Hematopoietic multipotent progenitor cell treated with erythropoietin and hydrocortisone succinate and interleukin-3 and kit ligand, for 8 days (in vitro differentiated cells): ENCODE measurements at places on chromosomes 5 and 9.

DNA sequence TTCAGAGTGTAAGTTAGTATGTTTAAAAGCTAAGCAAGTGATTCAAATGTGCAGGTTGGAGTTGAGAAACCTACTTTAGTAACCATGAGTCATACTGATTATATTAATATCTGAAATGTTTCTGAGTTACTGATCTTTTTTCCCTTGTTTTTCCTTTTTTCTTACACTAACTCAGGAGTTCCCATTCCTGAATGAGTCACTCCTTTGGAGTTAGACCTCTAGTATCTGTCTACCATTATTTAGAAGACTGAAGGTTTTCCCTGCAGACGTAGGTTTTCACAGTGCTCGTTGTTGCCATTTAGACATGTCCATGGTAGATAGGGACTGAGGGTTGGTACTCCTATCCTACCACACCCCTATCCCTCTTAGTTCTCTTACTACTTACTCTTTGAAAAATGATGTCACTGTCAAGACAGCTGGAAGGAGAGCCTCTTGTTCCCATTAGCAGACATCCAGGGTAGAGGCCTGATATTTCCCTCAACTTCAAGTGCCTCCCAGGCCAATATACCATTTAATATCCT lies 20.2 kb downstream of the OCLN start:
- no peak for DNase-seq

- DNase-seq, result no peak
Measured at GRCh38 chr5:135641319-135641718, 62.5 kb upstream of the CXCL14 start.

DNA sequence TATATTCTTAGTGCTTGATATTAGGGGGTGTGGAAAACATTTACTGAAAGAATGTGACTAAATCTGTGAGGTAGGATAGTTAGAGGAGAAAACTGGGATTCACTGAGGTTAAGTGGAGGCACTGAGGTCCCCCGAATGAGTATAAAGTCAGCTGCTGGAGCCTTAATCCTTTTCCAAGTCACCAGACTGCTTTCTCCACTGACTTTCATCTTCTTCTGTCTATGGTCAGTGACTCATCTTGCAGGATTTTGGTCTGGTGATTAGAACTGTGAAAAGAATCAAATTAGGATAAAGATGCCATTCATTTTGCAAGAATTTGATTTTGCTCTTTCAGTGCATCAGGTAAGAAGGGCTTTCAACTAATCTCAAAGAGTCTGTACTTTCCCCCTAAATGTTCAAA lies 89.3 kb upstream of the ALDH1A1 start:
- no peak for DNase-seq

- DNase-seq, result no peak
Measured at GRCh38 chr5:1133510-1134201, 21.8 kb upstream of the SLC12A7 start.

DNA sequence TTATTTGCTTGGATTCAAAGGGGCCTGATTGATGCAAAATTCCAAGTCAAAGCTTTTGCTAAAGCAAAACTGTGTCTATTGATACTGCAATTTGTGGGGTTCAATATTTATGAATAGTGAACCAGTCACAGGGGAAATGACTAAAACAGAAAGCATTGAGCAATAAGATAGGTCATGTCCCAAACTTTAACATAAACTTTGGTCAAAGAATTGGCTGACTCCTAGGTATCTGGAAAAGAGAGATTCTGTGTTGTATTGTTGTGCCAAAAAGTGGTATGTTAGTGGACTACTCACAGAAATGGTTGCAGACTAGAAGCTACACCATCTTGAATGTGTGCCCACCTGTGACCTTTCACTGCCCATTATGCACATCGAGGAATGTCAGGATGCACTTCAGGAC lies 585.5 kb upstream of the RGMB start:
- DNase-seq, result no peak

GRCh38 chr5:94017579-94017978 lies 276.2 kb upstream of the POU5F2 start:
- DNase-seq, result no peak

DNA sequence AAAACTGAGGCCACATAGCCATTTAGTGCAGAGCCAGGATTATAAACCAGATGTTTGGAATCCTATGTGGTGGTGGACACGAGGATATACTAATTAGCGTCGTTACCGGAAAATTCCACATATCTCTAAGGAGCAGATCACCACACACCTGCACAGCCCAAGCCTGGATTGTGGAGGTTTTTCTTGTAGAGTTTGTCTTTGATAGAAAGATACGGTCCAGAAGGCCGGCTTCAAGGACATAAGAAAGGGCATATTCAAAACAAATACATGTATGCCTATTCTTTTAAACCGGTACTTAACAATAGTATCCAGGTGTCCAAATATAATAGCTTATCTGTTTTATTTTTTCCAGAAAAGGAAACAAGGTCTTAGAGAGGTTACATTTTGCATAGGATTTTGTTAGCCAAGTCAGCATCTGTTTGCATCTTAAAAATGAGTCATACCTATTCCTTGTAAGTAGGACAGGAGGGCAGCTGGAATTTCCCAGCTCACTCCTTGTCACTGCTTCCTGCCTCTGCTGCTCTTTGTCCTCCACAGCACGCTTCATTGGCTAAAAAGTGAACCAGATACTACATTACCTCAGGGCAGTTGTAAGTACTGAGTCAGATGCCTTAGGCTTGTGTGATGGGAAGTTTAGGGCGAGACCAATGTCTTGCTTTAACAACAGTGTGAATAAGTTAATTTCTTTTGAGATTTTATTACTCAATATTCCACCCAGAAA lies 3.6 kb downstream of the TMC1 start:
- DNase-seq, result no peak

GRCh38 chr5:121285801-121286521 lies 565.7 kb upstream of the FTMT start:
- DNase-seq, result no peak

DNA sequence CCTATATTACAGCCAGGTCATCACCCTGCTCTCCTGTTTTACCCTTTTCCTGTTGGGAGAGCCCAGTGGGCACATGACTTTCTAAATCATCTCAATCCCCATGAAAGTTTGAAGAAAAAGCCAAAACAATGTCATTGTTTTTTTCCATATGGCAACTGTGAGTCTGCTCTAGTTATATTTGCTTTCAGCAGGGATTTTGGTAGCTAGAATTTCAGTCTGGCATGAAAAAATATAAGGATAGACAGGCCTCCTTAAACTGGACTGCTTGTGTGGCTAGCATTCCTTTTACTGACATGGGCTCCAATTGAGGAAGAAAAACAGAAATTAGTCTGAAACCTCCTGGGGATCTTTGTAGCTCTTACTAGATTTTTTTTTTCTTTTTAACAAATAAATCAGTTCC lies 25.6 kb downstream of the MOCS2 start:
- no peak for DNase-seq

DNA sequence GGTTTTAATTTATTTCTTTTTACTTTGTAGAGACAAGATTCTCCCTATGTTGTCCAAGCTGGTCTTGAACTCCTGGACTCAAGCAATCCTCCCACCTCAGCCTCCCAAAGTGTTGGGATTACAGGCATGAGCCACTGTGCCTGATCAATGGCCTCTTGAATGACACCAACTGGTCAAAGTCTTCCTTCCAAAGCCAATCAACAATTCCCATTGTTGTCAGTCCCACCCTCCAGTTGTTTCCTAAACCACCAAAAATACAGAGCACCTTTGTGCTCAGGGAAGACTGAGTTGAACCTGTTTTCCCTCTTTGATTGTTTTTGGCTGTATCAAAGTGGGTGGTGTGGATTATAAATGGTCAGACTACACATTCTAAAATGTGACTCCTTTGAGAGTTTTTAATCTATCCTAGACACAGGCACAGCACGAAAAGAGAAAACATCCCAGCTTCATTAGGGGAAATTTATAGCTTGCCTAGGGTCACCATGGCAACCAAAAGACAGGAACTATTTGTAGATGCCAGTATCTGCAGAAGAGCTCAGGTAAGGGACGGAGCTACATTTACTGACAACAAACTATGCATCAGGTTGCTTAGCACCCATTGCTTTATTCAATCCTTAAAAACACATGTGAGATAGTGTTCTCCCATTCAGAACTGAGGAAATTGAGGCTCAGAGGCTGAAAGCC lies 27.6 kb upstream of the ATP6V1G1 start:
- no peak for DNase-seq

GRCh38 chr9:130630071-130630450 lies 34.3 kb upstream of the PRDM12 start:
- DNase-seq, result no peak

DNA sequence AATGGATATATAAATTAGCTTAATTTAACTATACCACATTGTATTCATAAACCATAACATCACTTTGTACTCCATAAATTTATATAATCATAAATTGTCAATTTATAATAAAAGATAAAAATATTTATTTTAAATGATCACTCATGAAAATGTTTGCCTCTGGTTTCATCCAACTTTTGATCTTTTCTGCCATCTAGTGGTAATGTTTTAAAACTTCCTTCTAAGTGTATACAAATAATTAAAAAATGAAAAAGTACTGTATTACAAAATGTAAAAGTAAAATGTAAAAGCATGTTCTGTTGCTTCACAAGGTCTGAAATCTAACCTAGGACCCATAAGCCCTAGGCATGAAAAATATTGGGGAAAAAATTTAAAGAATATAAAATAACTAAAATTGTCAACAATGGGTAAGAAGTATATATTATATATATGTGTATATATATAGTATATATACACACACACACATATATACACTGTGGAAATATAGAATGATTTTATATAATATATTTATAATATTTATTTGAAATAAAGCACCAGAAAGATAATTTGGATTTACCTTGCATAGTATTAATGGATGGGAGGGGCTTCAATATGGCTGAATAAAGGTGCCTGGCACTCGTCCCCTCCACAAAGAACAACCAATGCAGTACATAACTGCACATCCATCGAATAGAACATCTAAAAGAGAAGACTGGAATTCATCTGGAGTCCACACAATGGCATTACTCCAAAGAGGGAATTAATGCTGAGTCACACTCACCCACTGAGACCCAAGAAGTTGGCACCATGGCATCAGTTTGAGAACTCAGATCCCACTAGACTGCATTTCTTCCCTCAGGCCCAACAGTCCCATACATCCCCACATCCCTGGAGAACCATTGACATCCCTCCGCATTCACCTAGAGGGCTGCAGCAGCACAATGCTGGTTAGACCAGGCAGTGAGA lies 32.5 kb downstream of the ANXA1 start:
- DNase-seq, result peak; percentile 68

DNA sequence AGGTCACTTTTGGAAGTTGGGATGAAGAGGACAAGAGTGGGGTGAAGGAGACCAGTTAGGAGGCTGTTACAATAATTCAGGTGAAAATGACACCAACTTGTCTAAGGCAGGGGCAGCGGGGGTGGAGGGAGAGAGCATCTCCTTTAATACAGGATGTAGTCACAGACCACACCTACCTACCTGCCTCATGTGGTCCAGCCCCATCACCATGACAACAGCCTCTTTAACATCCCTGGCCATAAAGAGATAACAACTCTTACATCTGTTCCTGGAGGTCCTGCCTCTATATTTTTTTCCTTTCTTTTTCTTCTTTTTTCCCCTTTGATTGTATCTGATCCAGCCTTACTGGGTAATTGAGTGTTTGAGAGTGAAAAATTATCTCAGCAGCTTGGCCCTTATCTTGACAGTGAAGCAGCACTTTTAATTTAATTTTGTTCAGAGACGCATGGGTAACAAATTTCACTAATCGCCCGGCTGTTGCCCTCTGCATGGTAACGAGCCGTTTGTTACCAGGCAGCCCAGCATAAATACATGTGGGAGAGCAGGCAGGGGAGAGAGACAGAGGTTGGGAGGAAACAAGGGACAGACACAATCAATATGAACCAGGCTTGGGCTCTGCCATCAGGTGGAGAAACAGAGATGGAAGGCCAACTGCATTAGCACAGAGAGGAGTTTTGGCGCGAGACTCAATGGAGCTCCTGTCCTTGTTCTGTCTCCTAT lies 338.1 kb downstream of the ASTN2 start:
- DNase-seq, result no peak

GRCh38 chr5:134905246-134905996 lies 490 bp downstream of the PCBD2 start:
- peak; percentile 87 for DNase-seq

- DNase-seq, result no peak
Measured at GRCh38 chr5:9562141-9562540, 16.3 kb upstream of the SEMA5A start.

DNA sequence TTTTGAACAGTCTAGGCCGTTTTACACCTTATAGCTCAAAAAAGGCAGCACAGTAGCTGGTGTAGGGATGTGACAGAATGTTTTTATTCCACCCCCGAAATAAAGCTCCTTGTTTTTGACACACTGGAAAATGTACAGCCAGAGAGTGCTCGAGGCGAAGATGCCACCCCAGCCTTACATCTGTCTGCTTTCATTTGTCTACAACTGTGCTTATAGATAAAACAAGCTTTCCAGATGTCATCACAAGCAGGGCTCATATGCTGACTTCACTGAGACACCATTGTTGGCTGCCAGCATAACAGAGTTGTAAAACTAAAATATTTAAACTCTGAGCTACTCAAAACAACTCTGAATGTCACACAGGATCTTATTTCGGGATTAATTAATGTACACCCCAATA lies 386.3 kb downstream of the BNC2 start:
- DNase-seq, result no peak

DNA sequence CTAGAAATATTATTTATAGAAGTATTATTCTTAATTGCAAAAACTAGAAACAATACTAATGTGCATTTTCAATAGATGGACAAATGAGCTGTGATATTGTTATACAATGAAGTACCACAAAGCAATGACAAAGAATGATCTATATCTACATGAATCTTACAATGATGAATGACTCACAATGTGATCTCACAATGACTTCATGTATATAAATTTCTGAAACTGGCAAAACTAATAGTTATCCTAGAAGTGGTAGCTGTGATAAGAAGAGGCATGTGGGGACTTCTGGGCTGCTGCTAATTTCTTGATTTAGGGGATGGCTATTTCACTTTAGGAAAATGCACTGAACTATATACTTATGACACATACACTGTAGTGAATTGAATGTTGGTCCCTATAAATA lies 396.0 kb upstream of the ZNF608 start:
- no peak for DNase-seq

DNA sequence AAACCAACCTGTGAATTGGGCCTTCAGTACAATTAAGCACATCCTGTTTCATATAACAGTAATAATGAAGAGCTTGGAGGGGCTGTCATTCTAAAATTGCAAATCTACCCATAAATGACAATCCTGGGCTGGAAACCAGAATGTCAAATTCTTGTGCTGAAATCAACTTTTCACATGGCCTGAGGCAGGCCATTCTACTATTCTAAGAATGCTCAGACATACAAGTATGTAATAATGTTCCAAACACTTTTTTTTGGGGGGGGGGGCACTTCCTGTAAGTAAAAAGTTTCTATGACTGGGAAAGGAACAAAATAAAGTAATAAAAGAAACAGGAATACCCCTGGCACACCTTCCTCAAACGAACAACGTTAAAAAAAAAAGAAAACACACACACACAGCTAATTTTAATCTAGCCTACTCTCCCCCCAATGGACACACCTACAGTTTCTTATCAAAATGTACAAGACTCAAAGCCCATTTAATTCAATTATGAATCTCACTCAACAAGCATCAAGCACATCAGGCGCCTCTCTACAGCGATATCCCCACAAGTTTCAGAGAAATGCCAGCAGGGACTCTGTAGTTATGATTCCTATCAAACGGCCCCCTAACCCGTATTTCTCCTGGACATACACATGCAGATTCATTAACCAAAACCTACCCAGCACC lies 1.4 kb downstream of the ETF1 start:
- DNase-seq, result peak; percentile 74
